ENCODE measurements at places on chromosomes 12 and 14. TPM values are rescaled to one million over a fixed set of nuclear protein-coding genes. Genes with fewer than 3 reads are reported as not detected.

HOTAIR gene
- not detected for polyA plus RNA-seq

KLHL33 gene
- 0.49 TPM for polyA plus RNA-seq

IGFBP6 gene
- polyA plus RNA-seq, result not detected

RGS6 gene
- 0.19 TPM for polyA plus RNA-seq

C12orf50 gene
- polyA plus RNA-seq, result not detected

ETFBKMT gene
- 1.2 TPM for polyA plus RNA-seq

GLIPR1 gene
- polyA plus RNA-seq, result 249 TPM

GPD1 gene
- not detected for polyA plus RNA-seq

C12orf56 gene
- polyA plus RNA-seq, result not detected

NT5DC3 gene
- polyA plus RNA-seq, result 1.4 TPM

AVPR1A gene
- not detected for polyA plus RNA-seq

DNA sequence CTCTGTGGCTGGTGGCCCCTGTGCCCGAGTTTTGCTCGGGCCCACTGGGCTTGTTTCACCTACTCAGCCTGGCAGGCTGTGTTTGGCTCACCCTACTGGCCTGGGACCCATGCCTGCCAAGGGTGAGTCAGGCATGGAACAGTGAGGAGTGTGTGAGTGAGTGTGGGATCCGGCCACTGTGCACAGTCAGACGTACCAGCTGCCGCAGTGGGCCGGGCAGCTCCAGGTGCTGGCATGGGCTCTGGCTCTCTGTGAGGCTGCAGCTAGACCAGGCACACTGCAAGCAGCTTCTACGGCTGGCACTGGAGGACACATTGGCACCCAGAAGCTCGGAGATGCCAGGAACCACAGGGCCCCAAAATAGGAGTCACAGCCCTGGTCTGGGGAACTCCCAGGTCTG lies 40.6 kb downstream of the HSD17B6 start:
- no peak overlapping the region for H3K27ac ChIP-seq
- H3K4me1 ChIP-seq, result no peaks in the 10 kb centered on the region
- no peak overlapping the region for H3K4me3 ChIP-seq
- no peaks in the 10 kb centered on the region for H3K27me3 ChIP-seq

DNA sequence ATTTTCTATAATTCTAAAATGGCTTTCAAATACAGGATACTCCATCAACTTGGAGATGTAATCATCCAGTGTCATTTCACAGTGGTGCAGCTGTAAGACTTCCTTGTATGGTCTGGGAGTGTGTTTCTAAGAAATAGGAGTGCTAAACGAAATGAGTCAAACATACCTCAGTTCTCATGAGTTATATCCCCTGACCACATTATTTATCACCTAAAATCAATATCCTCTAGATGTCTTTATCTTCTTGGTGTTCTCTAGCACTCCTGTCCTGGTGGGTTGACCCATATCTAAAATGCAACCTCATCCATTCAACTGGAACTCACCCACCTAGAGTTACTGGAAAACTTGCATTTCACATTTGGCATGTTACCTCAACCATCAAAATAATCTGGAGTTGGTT lies 33.2 kb downstream of the TMEM30B start:
- peaks cover 1% of the 10 kb centered on the region for H3K4me1 ChIP-seq
- no peak overlapping the region for H3K27ac ChIP-seq
- no peaks in the 10 kb centered on the region for H3K36me3 ChIP-seq

GRCh38 chr14:101761881-101762529 lies 496 bp downstream of the PPP2R5C start:
- peak; percentile 31 for DNase-seq
- peak overlapping the region; percentile 91 for H3K27ac ChIP-seq
- H3K36me3 ChIP-seq, result no peaks in the 10 kb centered on the region
- peak overlapping the region; percentile 99 for H3K4me3 ChIP-seq
- H3K4me1 ChIP-seq, result peaks cover 10% of the 10 kb centered on the region
- no peaks in the 10 kb centered on the region for H3K27me3 ChIP-seq

GRCh38 chr12:10339053-10339840 lies 31.6 kb downstream of the KLRD1 start:
- H3K27ac ChIP-seq, result peak overlapping the region; percentile 1
- no peak for DNase-seq
- peaks cover 5% of the 10 kb centered on the region for H3K36me3 ChIP-seq
- H3K27me3 ChIP-seq, result no peaks in the 10 kb centered on the region
- no peak overlapping the region for H3K4me3 ChIP-seq

DNA sequence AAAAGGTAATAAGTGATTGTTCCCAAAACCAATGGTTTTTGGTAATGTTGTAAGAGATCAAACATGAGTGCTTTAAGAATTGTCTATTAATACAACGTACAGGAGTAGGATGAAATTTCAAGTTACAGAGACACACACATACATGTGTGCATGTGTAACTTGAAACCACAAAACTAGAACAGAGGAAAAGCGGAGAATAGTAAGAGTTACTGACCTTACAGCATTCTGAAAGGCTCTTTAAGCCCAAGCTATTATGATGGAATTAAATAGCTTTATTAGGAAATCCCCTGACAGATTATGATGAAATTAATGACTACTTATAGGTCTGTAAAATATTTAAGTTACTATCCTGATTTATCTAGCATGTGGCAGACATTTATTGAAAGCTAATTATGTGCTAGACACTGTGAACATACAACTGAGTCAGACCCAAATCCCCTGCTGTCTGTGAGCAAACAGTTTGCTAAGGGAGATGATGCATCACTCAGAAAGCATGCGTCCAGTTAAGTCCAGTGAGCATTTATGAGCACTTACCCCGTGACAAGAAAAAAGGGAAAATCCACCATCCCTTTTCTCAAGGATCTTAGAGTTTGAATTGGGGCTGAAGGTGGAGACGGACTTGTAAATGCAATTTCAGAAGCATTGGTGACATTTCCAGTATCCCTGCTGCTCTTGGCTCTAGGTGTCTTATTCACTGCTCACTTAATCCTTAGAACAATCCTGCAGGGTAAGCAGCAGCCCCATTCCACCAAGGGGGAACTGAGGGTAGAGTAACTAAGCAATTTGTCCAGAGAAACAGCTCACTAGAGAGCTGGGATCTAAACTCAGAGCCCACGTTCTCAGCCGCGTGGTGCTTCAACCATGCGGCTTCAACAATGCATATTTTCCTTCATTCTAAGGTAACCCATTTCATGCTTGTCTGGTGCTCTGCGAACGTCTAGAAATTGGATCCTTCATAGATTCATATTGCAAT lies 117.4 kb downstream of the EML1 start:
- DNase-seq, result no peak
- no peak overlapping the region for H3K4me3 ChIP-seq
- no peak overlapping the region for H3K27ac ChIP-seq

- H3K4me3 ChIP-seq, result no peak overlapping the region
- DNase-seq, result no peak
- H3K4me1 ChIP-seq, result no peaks in the 10 kb centered on the region
- H3K27ac ChIP-seq, result no peak overlapping the region
- H3K27me3 ChIP-seq, result peaks cover 10% of the 10 kb centered on the region
These were observed 32.4 kb upstream of the EML1 start for GRCh38 chr14:99760817-99761216.

DNA sequence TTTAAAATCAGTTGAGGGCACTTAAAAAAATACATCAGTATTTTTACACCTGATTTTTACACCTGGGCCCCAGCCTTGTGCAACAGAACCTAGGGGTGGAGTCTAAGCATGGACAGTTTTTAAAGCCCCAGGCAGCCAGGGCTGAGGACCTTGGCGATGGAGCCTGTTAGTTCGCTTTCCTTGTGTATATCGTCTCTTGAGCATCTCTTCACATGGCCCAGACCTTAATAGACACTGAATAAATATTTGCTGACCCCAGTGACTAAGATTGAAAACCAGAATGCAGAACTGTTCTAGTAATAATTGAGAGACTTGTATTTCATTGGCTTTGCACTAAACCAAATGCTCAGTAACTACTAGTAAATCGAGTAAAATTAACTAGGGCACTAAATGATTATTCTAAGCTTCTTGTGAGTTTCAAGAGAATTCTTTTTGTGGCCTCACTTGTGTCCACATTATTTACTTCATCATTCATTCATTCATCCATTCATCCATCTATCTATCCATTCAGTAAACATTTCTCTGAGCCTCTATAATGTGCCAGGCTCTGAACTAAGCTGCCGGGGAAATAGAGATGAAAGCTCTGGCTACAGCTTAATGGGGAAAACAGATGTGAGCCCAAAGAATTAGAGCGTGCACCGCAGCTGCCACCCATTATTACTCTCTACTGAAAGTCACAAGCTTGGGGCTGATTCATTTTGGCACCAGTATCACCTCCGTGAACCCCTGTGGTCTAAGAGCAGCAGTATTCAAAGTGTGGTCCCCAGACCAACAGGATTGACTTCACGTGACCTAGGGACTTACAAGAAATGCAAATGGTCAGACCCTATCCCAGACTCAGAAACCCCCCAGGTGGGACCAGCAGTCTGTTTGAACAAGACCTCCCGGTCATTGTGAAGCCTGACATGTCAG lies 30.7 kb upstream of the BCL7A start:
- peak overlapping the region; percentile 16 for H3K4me3 ChIP-seq
- H3K36me3 ChIP-seq, result no peaks in the 10 kb centered on the region
- H3K4me1 ChIP-seq, result peaks cover 35% of the 10 kb centered on the region
- no peak for DNase-seq
- H3K27ac ChIP-seq, result peak overlapping the region; percentile 87

- no peak overlapping the region for H3K27ac ChIP-seq
- peaks cover 2% of the 10 kb centered on the region for H3K4me1 ChIP-seq
- no peak overlapping the region for H3K4me3 ChIP-seq
- DNase-seq, result no peak
- peaks cover 35% of the 10 kb centered on the region for H3K36me3 ChIP-seq
These were observed 120.7 kb downstream of the CRACR2A start for GRCh38 chr12:3632256-3632655.

DNA sequence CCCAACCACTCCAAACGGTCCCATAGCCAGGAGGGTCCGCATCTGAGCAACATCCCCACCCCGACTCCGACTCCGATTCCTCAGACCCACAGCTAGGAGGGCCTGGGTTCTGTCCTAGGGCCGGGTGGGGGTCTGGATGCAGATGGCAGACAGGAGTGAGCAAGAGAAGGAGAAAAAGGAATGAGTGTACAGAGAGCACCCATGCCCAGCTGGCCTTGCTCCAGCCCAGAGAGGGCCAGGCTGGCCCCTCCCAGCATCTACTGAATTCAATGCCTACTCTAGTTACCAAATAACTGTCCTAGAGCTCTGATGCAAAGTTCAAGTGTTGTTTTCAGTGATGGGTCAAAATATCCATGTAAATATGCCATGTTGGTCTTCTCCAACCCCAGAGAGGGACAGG lies 40.8 kb downstream of the VDR start:
- DNase-seq, result no peak
- H3K4me3 ChIP-seq, result no peak overlapping the region
- H3K36me3 ChIP-seq, result no peaks in the 10 kb centered on the region
- H3K4me1 ChIP-seq, result peaks cover 17% of the 10 kb centered on the region

GRCh38 chr12:93127582-93128331 lies 198.7 kb upstream of the EEA1 start:
- no peaks in the 10 kb centered on the region for H3K36me3 ChIP-seq
- H3K27ac ChIP-seq, result no peak overlapping the region
- H3K27me3 ChIP-seq, result no peaks in the 10 kb centered on the region
- no peak for DNase-seq

GRCh38 chr14:77284066-77284465 lies 13.1 kb upstream of the NGB start:
- H3K36me3 ChIP-seq, result peaks cover 20% of the 10 kb centered on the region
- no peak overlapping the region for H3K4me3 ChIP-seq
- H3K27ac ChIP-seq, result no peak overlapping the region
- DNase-seq, result no peak
- H3K4me1 ChIP-seq, result no peaks in the 10 kb centered on the region

GRCh38 chr12:75489613-75490210 lies 9.2 kb downstream of the GLIPR1 start:
- no peak overlapping the region for H3K4me3 ChIP-seq
- peaks cover 29% of the 10 kb centered on the region for H3K36me3 ChIP-seq
- no peaks in the 10 kb centered on the region for H3K27me3 ChIP-seq
- no peak overlapping the region for H3K27ac ChIP-seq
- peaks cover 42% of the 10 kb centered on the region for H3K4me1 ChIP-seq

GRCh38 chr14:100900837-100901390 lies 2.6 kb downstream of the RTL1 start:
- no peaks in the 10 kb centered on the region for H3K4me1 ChIP-seq
- no peaks in the 10 kb centered on the region for H3K36me3 ChIP-seq

DNA sequence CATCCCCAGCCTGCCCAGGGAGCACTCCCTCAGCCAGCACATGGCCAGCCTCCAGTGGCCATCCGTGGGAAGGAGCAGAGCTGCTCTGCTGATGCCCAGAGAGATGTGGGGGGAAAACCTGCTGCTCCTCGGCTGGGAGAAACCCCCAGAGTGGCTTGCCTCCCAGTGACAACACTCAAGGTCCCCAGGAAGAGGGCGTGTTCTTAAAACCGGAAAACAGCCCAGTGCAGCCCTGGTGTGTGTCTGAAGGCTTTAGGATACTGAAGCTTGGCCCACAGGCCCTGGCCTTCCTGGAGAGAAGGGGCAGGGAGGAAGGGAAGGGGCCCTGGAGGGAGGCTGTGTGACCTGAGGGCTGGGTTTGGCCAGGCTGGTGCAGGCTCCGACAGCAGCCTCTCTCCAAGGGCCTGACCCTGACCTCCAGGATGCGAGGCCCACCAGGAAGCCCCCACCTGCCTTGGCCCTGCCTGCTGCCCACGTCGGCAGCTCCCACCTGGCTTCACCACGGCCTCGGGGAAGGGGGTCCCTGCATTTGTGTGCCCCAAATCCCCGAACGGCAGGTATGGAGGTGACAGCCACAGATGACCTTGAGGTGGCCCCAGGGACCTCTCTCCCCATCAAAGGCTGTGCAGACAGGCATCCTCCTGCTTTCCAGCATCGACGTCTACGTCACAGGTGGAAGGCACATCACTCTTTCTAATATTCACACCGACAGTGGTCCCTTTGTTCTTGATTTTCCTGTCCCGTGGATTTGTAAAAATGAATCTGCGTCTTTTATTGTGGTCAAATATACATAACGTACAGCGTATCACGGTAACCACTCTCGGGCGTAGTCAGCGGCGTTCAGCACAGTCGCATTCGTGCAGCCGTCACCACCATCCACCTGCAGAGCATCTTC lies 190.0 kb upstream of the C14orf180 start:
- H3K27ac ChIP-seq, result no peak overlapping the region
- no peak for DNase-seq
- no peak overlapping the region for H3K4me3 ChIP-seq

- no peaks in the 10 kb centered on the region for H3K27me3 ChIP-seq
- no peak overlapping the region for H3K4me3 ChIP-seq
- peak overlapping the region; percentile 57 for H3K27ac ChIP-seq
- no peak for DNase-seq
These were observed 9.8 kb upstream of the GNPNAT1 start for GRCh38 chr14:52801014-52801712.

All from naive B cell (primary cell).